ENCODE measurements at places on chromosomes 16 and 17. TPM values are rescaled to one million over a fixed set of nuclear protein-coding genes. Genes with fewer than 3 reads are reported as not detected.

ZNF213 gene
- total RNA-seq, result 3.9 TPM

UTS2R gene
- total RNA-seq, result not detected

CCT6B gene
- 2.4 TPM for total RNA-seq

ODAD4 gene
- total RNA-seq, result 0.18 TPM

ABCC6 gene
- total RNA-seq, result not detected

RMI2 gene
- total RNA-seq, result 3.4 TPM

CHST5 gene
- not detected for total RNA-seq

CFAP97D1 gene
- total RNA-seq, result not detected

BRIP1 gene
- total RNA-seq, result 3.2 TPM

CSF3 gene
- total RNA-seq, result not detected

HYDIN gene
- total RNA-seq, result 0.16 TPM
